ENCODE measurements at places on chromosomes 6 and 20. TPM values are rescaled to one million over a fixed set of nuclear protein-coding genes. Genes with fewer than 3 reads are reported as not detected.

- ATAC-seq: no peak
These were observed 22.6 kb downstream of the SLC2A12 start for GRCh38 chr6:134029495-134030455.

DNA sequence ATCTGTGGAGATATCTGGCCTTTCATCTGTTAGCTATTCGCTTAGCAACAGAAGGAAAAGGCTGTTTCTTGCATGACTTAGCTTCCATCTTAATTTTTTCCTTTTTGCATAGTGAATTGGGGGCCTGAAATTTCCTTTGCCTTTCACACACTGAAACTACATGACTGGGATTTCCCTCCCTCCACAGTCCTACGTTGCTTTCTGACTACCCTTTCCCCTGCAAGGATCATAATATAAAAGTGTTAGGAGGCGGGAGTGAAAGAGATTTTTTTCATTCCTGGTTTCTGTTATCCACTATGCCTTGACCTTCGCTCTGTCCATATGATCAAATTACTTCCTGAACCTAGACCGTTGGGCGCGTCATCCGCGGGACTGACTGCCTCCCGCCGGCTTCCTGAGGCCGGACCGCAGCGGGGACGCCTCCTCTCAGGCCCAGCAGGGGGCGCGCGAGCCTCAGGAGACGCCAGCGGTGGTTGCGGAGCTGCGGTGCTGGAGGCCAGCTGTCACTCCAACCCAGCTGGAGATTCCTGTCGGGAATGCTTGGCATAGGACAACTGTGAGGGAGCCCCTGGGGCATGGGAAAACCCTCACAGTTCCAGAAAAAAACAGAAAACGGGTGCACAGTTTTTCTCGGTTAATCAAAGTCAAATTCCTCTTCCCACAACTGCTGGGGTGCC is 55.6 kb downstream of the MEP1A start:
- peak; percentile 95 for ATAC-seq

- ATAC-seq: no peak
These were observed 9.4 kb upstream of the FRMD1 start for GRCh38 chr6:168088161-168089053.

GRCh38 chr6:4114123-4114522 is 21.3 kb downstream of the ECI2 start:
- ATAC-seq: no peak

The SLC16A10 gene
- total RNA-seq: 0.24 TPM

DNA sequence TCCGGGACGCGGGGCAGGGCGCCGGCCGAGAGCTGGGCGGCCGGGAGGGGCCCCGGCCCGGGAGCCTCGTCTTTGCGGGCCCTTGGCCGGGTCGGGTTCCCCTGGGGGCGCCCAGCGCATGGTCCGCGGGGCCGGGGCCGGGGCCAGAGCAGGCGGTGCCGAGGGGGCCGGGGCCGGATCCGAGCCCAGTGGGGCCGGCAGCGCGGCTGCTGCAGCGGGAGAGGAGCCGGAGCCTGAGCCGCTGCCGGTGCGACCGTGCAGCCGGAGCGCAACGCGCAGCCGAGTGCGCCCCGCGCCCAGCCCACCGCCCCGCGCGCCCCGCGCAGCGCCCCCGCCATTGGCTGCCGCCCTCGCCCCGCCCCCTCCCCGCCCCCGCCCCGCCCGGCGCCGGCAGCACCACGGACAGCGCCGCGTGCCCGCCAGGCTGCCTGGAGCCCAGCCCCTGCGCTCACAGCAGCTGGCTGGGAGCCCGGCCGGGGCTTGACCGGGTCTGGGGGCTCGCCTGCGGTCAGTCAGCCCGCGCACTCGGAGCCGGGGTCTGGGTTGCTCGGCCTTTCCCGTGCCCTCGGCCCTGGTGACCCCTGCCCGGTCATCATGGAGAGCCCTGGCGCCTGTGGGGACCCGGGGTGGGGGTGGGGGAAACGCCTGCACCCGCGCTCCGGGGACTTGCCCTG is at the start of gene HRH3:
Gene HRH3 (minus strand): TSS at position 287 of the 674 bp plus-strand sequence. CDS start 308 bp downstream, outside the sequence.
- peak; percentile 56 for ATAC-seq

- ATAC-seq: no peak
These were observed 79.0 kb upstream of the ATXN1 start for GRCh38 chr6:16840291-16840690.

The ADAM33 gene
- total RNA-seq: 2.5 TPM

DNA sequence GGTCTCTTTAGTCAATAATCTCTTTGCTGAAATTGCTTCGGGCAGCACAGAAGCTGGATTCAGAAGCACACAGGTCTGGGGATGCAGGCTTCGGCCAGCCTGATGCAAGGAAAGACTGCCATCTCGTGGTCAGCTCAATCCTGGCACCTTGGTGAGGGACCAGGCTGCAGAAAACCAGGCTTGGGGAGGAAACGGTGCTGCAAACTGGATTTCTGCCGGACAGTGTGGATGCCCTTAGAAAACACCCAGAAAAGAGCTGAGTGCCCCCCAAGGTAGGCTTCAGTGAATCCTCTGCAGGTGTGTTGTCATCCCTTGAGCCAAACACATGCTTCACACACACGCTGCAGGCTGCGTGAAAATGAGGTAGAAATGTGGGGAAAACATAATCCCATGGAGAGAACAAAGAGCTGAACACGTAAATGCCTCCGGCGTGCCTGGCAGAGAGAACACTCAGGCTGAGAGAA is 89.8 kb upstream of the PAX1 start:
- peak; percentile 77 for ATAC-seq

- no peak for ATAC-seq
These were observed 60.8 kb downstream of the DNAH8 start for GRCh38 chr6:38775870-38776269.

The SLC2A4RG gene
- total RNA-seq: 60.9 TPM

DNA sequence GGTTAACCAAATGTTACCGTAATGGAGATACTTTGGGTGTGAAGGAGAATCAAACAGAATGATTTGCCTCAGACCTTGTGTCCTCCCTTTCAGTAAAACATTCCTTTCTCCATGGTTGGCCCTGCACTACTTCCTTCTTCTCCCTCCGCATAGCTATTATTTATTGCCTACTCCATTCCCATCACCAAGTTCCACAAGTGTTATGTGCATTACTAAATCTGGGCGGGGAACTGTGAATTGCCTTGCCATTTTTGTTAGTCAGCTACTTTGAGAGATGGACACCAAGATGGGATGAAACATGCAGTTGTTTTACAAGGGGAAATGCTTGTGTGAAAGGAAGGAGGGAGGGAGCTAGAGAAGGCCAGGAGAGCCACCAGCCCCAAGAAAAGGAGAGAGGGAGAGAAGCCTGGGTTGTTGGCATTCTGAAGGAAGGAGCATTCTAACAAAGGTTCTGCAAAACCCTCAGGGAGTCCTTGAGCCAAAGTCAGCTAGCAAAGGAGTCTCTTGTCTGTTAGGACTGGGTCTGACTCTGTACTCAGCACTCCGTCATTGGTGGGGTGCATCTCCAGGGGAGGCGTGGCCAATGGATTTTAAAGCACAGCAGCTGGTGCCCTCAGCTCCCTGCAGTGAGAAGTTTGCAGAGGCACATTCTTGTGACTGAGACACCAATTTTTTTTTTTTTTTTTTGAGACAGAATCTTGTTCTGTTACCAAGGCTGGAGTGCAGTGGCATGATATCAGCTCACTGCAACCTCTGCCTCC is 83.6 kb upstream of the CHD6 start:
- no peak for ATAC-seq

The NHSL1 gene
- total RNA-seq: 34.8 TPM

Data from esophagus mucosa (tissue), 1 donor.